CD4-positive, alpha-beta T cell treated with Interleukin-4 for 1 hour (primary cell): ENCODE measurements at places on chromosomes 2 and 18.

GRCh38 chr2:120267348-120267747, 14.7 kb downstream of the RALB start:
- DNase-seq = no peak

- DNase-seq = no peak
Measured at GRCh38 chr2:25088817-25089516, 47.1 kb downstream of the EFR3B start.

- peak; percentile 82 for DNase-seq
Measured at GRCh38 chr2:234463626-234464290, 33.1 kb downstream of the ARL4C start.

DNA sequence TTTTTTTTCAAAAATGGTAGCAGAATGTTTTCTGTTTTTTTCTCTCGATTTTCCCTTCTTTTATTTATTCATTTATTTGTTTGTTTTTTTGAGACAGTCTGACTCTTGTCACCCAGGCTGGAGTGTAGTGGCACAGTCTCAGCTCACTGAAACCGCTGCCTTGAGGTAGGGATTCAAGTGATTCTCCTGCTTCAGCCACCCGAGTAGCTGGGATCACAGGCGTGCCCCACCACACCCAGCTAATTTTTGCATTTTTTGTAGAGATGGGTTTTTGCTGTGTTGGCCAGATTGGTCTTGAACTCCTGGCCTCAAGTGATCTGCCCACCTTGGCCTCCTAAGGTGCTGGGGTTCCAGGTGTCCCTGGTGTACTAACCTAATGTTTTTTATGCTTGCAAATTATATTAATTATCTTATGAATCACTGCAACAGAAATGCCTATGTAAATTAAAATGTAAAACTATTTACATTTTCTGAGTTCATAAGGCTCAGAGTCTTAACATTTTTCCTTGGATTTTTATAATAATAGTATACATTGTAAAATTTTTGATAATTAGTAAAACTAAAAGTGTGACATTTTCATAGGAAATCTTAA, 19.2 kb downstream of the MTA3 start:
- DNase-seq = no peak

DNA sequence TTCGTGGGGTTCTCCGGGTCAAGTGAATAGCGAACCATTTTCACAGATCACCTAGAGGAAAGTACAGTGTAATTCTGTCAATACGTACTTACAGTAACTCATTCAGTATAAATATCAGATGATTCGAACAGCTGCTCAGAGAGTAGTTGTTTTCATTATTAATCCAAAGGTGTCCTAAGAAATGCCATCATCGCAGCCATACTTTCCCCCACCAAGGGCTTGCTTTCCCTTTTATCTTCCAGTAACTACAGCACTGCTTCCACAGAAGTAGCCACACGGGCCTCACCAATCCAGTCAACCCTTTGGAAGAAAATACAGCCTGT, 4.5 kb upstream of the C18orf32 start:
- no peak for DNase-seq

GRCh38 chr2:207387001-207387571, 142.7 kb upstream of the CREB1 start:
- DNase-seq = no peak

DNA sequence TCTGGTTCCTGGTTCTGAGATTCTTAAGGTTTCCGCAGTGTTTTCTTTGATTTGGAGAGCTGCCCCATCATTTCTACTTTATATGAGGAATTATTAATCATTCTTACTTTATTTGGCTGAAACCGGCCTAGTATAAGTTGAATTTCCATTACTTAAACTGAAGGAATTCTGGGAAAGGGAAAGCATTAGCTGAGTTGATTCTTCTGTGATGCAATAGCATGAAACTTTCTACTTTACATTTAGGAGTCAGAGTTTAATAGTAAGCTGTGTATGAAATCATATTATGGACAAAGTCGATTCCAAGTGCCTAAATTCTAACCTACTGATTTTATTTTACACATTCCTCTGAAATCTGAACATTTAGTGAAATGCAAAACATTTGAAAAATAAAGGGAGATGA, 1269.7 kb upstream of the ZEB2 start:
- no peak for DNase-seq

DNA sequence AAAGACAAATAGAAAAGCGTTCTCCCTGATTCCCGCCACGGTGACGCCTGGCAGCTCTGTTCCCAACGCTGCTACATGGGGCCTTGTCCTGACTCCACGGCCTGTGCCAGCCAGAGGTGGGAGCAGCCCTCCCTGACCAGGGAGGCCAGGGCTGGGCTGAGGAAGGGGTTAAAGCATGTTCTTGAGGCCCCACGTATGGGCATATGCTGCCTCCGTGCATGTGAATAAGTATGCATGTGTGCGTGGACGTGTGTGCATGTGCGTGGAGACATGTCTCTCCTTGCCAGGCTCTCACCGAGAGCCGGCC, 1.6 kb upstream of the SNED1 start:
- peak; percentile 10 for DNase-seq

- no peak for DNase-seq
Measured at GRCh38 chr2:43370146-43370545, 143.7 kb upstream of the ZFP36L2 start.

- DNase-seq = no peak
Measured at GRCh38 chr2:142714600-142714999, 162.9 kb upstream of the KYNU start.

GRCh38 chr2:238155051-238155760, 3.6 kb upstream of the ERFE start:
- DNase-seq = no peak

DNA sequence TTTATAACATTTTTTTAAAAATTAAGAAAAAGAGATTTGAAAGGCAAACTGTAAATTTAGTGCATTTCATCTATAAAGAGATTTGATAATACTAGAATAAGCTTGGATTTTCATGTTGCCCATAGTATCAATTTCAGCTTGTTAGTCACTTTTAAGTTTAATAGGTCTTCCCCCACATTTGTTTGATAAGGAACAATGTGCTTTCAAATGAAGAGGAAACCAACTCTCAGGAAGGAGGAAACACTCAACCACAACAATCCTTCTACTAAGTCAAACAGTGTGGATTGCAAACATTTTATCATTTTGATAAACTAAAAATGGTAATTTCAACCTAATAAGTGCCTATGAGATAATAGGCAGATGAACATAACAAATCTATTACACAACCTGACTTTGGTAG, 397.1 kb upstream of the CDH20 start:
- no peak for DNase-seq

DNA sequence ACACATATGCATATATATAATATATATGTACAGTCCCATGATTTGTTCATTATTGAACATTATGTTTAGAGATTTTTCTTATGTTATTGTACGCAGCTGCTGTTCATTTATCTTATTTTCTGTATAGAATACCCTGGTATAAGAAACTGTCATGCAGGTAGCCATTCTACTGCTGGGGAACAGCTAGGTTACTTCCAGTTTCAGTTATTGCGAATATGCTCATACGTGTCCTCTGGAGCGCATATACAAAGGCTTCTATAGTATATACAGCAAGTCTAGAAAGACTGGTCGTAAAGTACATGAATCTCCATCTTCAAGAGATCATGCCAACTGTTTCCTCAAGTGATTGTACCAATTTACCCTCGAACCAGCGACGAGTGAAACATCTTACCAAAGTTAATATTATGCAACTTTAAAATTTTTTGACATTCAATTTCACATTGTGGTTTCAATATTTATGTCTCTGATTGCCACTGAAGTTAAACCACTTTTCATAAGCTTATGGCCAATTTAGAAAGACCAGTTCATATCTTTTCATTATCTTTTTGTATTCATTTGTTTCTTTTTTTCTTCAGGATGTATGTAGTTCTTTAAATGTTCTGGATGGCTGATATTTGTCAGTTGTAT, 53.5 kb downstream of the RDH14 start:
- no peak for DNase-seq

DNA sequence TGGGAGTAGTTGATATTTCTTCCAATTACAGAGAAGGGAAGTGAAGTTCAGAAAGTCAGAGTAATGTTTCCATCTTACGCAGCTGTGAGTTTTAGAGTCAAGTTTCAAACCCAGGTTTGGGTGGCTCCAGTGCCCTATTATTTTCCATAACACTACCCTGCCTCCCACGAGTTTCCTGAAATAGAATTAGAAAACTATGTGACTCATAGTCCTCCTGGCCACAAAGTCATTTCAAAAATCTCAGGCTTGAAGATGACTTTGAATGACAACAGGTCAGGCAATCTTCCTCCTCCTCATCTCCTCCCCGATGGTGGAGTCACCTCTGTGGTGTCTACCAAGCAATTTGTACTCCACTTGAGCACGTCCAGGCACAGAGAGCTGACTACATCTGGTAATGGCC, 212.3 kb upstream of the TRIB2 start:
- no peak for DNase-seq

GRCh38 chr18:73639788-73640187, 507.8 kb downstream of the FBXO15 start:
- DNase-seq = no peak

DNA sequence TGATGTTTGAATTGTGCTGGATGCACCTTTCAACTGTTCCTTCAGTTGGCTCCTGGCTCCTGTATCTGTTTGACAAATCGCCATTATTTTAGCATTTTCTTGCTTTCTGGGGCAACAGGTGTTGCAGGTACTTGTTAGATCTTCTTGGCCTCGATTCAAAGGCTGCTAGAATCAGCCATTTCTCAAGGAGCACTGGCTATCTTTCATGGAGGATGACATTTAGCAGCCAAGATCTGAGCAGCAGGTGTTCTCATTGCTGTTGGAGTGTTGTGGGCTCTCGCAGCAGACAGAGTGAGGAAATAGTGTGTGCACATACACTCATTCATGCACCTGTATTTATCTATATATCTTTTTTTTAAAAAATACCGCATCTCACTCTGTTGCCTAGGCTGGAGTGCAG, 52.2 kb downstream of the INPP5D start:
- DNase-seq = no peak

DNA sequence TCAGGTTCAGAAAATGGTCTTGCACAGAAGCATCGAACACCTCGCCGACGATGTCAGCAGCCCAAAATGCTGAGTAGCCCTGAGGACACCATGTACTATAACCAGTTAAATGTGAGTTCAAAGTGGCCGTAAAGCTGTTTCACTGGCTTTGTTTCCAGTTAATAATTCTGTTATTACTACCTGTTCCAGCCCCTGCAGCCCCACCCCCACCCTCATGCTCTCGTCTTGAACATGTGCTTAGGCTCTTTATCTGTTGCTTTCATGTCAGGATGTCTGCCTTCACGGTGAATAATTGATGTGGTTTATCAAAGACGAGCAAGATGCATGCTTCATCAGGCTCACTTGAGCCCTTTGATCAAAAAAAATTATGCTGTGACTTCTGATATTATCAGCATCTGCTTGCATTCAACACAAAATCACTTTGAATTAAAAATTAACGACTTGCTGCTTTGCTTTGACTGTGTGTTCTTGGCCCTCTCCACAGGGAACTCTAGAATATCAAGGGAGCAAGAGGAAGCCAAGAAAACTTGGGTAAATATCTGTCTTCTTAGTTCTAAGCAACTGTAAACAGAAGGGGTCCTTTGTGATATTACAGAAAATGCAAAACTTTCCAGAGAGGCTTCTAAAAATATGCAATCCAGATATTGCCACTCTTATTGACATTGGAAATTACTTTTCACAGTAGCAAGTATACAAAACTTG, 63.4 kb upstream of the SP5 start:
- DNase-seq = peak; percentile 79

- no peak for DNase-seq
Measured at GRCh38 chr2:27209621-27210401, 2.0 kb upstream of the ATRAID start.

- DNase-seq = no peak
Measured at GRCh38 chr2:9745153-9745899, 97.9 kb upstream of the TAF1B start.

DNA sequence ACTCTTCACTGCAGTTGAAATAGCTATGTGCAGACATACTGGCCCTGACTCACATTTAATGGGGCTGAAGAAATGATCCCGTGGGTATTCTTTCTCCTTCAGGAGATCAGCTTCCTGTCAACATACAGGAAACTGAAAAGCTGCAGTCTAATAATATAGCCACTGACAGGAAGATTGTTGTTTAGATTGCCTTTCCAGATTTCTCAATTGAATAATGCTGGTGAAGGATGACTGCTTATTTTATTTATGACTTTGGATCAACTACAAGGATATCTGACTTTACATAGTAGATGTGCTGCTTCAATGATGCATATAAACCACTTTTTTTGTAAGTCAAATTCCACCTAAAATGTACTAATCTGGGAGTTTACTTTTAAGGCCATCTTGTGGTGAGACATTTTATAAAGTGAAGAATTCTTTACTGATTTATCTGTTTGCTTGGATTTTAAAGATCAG, 93.4 kb upstream of the MAP4K3 start:
- no peak for DNase-seq

DNA sequence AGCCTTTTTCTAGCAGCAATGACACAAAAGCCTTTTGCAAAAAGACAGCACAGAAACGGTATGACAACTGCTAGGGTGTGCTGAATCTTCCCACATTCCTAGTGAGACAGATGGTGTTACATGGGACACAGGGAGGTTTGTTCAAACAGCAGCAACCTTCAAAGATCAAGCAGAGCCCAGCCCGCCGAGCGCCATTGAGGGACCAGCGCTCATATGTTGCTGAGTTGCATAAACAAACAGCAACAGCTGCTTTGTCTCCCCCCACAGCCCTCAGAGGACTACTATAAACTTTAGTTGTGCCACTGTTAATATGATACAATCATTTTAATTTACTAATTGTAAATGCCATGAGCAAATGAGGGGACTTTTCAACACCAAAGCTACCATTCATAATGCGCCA, 117.7 kb downstream of the ZEB2 start:
- DNase-seq = no peak

DNA sequence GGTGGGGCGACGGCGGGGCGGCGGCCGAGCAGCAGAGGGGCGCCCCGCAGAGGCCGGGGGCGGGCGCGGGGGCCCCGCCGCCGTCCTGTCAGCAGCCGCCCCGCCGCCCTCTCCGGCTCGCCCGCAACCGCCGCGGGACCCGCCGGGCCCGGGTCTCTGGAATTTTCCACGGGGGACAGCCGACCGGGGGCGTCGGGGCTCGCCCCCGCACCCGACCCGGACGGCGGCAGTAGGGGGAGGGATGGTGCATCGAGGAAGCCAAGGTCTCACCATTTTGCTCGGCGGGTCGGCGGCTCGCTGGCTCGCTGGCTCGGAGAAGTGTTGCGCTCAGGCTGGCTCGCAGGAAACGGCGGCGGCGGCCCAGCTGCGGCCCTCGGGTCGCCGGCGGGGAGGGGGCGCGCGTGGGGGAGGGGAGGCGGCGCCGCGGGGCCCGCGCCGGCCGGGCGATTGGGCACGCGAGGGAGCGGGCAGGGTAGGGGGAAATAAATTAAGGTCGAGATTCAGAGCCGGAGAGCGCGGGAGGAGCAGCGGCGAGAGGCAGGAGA, 405 bp downstream of the PPP3R1 start:
- peak; percentile 25 for DNase-seq

- DNase-seq = no peak
Measured at GRCh38 chr2:110744429-110744828, 12.1 kb downstream of the ACOXL start.

GRCh38 chr2:160423126-160423525, 70.5 kb downstream of the RBMS1 start:
- DNase-seq = no peak

- DNase-seq = peak; percentile 15
Measured at GRCh38 chr2:231716666-231717280, 8.4 kb downstream of the PTMA start.
